Activated CD4-positive, alpha-beta T cell treated with anti-CD3 and anti-CD28 coated beads for 1 hour (primary cell): ENCODE measurements at places on chromosomes 3 and 15.

DNA sequence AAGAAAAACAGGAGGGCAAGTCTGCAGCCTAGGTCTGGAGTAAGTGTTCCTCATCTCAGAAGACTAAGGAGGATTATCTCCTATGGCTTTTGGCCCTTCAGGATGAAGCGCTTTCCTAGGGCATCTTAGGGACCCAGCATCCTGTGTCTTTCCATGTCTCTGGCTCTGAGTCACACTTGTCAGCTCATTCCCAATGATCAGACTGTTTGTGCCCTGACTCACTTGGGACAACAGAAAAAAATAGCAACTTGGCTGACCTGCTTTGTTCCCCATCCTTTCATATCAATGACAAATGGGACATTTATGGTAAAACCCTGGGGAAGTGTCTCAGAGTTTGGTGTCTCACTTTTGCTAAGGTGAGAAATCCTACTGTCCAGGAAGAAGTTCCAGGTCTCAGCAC is 76.2 kb upstream of the OXTR start:
- DNase-seq: no peak

DNA sequence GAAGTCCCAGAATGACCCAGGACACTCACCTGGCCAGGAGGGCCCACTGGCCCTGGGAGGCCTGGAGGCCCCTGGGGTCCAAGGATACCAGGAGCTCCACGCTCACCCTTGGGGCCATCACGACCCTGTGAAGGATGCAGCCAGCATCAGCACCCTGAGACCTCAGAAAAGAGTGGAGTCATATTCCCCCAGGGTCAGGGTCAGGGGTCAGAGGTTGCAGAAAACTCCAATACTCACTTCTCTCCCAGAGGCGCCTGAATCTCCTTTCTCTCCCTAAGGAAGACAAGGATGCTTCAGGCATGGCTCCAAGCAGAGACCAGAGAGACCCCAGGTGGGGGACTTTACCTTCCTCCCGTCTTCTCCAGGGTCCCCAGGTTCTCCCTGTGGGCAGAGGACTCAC is 13.1 kb upstream of the UCN2 start:
- DNase-seq: no peak

GRCh38 chr15:77225088-77225487 is 154.2 kb upstream of the TSPAN3 start:
- no peak for DNase-seq

DNA sequence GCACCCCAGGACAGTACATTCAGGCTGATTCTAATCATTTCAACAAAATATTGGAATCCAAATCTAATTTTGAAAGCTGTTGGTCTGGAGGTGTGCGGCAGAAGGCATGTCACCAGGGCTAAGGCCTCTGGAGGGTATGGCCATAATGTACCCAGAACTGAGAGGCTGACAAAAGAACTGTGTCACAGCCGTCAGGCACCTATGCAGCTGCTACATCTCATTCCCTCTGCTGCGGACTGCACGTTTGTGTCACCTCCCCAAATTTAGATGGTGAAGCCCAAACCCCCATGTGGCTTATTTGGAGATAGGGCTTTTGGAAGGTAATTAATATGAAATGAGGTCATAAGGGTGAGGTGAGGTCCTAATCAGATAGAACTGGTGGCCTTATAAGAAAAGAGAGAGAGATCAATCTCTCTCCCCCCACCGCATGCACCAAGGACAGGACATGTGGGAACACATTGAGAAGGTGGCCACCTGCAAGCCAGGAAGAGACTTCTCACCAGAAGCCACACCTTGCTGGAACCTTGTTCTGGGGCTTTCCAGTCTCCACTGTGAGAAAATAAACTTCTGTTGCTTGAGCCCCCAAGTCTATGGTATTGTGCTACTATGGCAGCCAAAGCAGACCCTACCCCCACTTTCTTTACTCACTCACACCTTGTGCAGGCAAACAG is 22.8 kb downstream of the ADPGK start:
- DNase-seq: no peak

DNA sequence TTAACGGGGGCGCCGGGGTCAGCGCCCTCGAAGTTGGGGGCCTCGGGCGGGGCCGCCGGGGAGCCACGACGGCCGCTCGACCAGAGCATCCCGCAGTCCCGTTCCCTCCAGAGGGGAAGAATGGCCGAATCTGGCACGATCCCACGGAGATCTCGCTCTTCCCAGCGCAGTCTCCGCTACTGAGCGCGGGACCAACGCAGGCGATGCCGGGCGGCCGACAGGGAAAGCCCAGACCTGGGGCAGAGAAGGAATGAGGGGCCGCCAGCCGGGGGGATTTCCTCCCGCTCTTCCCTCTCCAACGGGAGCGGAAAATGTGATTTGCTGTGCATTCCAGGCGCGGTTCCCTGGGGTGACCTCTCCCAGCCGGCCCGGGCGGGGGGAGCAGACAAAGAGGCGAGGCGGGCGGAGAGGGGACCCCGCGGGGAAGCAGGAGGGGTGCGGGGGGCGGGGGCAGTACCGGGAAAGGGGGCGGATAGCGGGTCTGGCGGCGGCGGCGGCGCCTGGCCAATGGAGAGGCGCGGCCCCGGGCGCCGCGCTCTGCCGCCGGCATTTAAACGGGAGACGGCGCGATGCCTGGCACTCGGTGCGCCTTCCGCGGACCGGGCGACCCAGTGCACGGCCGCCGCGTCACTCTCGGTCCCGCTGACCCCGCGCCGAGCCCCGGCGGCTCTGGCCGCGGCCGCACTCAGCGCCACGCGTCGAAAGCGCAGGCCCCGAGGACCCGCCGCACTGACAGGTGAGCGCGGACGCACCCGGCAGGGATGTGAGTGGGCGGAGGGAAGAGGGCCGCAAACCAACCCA is at the start of gene GREM1:
Gene GREM1, plus strand, starts transcription at position 579 of the 801 bp plus-strand sequence. CDS start 12,687 bp downstream, outside the sequence.
- DNase-seq: no peak

DNA sequence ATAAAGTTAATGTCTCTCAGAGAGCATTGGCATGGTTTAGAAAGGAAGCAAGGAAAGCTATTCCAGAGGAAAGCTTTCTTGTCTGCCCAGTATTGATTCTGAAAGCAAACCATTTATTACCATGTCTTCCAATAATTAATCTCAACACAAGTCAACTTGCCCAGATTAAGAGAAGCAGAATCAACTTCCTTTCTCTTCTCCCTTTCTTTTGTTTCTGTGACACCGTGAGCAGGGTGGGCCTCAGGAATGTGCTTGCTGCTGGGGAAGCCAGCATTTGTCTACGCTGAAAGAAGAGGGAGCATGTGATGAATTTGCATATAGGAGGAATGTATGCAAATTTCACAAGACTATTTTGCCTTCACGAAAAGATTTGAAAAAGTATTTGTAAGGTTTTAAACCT is 368.6 kb upstream of the ROPN1 start:
- no peak for DNase-seq

DNA sequence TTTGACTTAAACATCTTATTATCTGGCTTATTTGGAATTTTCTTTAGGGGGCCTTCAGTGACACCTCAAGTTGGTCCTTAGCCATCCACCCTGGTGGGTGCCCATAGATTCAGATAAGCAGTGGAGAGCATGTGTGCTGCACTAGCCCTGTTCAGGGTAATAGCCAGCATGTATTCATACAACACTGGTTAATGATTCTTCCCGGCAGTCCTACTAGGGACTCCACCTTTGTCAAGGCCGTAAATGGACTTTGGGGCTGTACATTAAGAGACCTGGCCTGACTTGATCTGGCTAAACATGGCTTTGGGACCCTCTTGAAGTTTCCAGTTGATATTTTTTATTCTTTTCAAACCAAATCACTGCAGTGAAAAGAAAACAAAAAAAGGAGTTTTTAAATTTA is 125.8 kb downstream of the PTPRG start:
- DNase-seq: no peak

- no peak for DNase-seq
These were observed 223.0 kb upstream of the MLF1 start for GRCh38 chr3:158347966-158348365.

GRCh38 chr15:57330619-57331340 is 45.5 kb upstream of the CGNL1 start:
- DNase-seq: no peak

DNA sequence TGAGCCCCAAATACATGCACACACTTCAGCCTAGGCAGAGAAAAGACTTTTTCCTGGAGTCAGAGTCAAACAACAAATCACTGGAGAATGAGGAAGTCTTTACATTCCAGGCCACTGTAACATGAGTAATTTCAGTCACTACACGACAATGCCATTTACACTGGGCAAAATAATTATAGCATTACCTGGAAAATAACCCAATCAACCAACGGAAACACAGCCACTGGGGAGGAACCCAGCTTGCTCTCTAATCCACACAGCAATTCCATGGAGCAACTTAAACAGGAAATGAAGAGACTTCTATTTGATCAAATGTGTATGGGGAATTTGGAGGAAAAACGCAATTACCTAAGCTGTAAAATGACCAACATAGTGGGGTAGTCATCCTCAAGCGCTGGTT is 15.2 kb downstream of the FSTL1 start:
- DNase-seq: no peak

- DNase-seq: no peak
These were observed 148.8 kb upstream of the ROPN1 start for GRCh38 chr3:124140746-124141145.

DNA sequence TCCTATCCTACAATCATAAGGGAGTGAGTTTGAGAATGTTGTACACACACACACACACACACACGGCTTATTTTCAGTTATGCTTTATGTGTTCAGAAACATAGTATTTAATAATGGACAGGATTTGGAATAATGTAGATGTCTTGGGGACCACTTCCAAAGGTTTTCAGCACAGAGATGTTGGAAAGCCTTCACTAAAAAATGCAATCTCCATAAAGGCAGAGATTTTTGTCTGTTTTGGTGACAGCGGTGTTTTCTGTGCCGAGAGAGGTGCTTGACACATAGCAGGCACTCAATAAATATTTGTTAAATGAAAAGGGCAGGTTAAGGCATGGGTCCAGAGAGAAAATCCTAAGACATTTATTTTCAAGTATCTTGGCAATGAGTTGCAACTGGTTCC is 428.2 kb upstream of the RGMA start:
- DNase-seq: no peak

- no peak for DNase-seq
These were observed 200.3 kb upstream of the UMPS start for GRCh38 chr3:124529826-124530571.

DNA sequence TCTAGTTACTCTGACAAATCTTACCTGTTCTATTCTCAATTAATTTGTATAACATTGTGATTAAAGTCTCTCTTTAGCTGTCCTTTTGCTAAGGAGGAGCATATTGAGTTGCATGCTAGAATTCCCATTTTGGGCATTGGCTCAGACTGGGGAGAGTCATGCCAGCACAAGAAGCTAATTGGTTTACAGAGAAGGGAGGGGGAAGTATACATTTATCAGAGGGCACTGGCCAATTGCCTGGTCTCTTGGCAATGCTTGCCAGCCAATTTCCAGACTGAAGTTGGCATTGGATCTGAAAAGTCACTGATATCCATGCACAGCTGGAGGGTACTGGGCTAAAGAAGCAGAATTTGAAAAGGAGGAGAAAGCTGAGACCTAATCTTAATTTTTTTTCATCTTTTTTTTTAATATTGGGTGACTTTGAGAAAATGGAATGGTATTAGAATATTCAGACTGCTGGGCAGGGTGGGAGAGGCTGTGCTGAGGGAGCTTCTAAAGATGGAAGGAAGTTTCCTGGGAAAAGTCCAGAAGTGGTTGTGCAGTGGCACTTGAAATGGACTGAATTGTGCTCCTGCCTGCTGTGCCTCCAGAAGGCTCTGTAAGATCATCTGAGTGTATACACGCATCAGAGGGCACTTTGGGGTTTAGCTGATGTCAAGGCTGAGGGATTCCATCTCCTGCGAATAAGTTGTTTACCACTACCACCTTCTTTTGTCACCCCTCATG is 365.2 kb upstream of the DPH6 start:
- no peak for DNase-seq

- no peak for DNase-seq
These were observed 16.5 kb downstream of the PIF1 start for GRCh38 chr15:64808785-64809453.

DNA sequence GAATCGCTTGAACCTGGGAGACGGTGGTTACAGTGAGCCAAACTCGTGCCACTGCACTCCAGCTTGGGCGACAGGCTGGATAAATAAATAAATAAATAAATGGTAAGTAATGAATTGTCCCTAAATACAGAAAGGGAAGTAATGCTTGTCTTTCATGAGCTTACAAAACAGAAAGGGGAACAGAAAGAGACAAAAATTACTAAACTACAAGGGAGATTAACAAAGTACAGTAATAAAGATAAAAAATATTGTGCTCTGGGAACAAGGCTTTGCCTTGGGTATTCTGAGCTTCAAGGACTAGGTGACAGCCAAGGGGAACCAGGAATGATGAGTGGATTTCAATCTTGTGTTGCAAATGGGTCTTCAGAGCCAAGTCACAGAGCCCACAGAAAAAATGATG is 9.2 kb upstream of the HLTF start:
- DNase-seq: no peak

DNA sequence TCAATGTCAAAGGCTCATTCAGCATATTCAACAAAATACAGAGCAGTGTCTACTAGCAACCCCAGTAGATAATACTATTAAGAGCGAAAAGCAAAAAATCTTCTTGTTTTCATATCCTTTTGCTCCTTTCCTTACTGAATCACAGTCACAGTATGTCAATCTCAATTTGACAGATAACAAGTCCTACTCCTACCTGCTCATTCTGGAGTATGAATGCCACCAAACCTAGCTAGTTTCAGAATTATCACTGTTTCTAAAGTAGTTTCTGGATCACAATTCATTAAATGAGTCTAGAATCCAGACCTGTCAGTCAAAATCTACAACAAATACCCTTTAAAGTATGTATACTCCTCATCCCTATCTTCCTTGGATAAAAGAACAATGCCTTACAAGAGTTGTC is 51.5 kb downstream of the MKRN2 start:
- no peak for DNase-seq
